Hematopoietic multipotent progenitor cell (in vitro differentiated cells): ENCODE measurements at places on chromosomes 4 and X. TPM values are rescaled to one million over a fixed set of nuclear protein-coding genes. Genes with fewer than 3 reads are reported as not detected.

Gene HSFX2
- not detected for total RNA-seq

Gene ADGRG4
- total RNA-seq: under 0.01 TPM

Gene RPA4
- 1.6 TPM for total RNA-seq

- no peak for DNase-seq
These were observed 244.2 kb downstream of the FSTL5 start for GRCh38 chr4:161919442-161920220.

DNA sequence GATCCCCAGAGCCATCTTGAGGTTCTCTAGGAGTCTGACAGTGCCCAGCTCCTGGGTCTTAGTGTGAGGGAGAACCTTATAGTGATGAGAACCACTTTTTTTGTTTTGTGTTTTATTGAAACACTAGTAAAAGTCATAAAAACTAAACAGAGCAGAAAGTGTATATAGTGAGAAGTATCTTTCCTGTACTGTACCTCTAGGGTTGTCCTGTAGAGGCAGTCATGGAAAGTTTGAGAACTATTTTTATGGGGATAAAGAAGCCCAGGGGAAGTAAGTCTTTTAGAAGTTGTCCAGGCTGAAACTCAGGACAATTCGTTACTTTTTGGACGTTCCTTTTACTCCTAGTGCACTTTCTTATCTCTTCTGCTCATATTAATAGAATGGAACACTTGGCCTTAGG lies 40.9 kb downstream of the ADH5 start:
- DNase-seq: no peak

GRCh38 chr4:76198411-76199237 lies 15.0 kb downstream of the SCARB2 start:
- DNase-seq: peak; percentile 88

DNA sequence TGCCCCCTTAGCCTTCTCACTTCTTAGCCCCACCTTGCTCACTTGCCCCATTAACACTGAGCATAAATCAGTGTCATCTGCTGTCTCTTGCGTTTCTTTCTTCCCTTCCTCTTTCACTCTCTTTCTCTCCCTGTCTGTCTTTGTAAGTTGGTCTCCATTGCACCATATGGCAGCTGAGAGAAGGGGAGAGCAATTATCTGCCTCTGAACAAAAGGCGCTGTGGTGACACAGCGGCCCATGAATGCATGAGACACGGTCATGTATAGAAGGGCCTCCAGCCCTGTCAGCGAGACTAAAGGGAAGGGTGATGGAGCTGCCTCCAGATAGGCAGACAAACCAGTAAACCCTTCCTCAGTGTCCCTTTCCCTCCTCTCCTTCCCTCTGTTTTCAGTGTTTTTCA lies 88.8 kb upstream of the PCDH18 start:
- no peak for DNase-seq

DNA sequence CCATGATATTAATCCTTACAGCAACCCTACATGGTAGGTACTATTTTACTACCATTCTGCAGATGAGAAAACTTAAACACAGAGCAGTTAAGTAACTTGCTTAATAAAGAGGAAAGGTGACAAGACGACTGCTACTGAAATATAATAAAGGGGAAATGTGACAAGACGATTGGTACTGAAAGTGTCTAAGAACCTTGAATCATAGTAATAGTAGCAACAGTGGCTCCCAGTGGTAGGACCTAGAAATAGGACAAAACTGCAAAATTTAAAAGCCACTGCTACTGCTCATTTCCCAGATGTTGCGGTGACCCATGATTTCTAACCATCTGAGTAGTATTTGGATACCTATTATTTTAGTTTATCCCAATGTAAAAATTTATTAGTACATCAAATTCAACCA lies 89.5 kb downstream of the TASL start:
- no peak for DNase-seq

GRCh38 chrX:23503835-23504539 lies 163.3 kb upstream of the PRDX4 start:
- no peak for DNase-seq

DNA sequence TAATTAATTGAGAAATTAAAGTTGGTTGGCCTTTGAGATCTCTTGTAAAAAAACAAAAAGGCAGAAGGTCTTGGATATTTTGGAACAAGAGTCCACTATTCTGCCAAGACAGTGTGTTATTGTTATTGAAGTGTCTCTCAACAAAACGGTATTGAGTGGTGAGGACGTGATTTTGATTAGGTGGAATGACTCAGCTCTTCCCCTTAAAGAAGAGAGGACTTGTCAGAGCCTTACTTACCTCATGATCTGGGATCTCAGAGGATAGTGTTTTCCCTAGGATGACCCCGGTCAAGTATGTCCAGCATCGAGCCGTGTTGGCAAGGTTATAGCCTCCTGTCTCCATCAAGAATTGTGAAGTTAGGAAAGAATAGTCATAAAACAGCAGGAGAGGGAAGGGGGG lies 110.9 kb downstream of the HDAC8 start:
- DNase-seq: no peak

GRCh38 chrX:105269386-105269785 lies 48.9 kb upstream of the TEX13A start:
- DNase-seq: no peak

GRCh38 chrX:40097504-40098263 lies at the start of gene BCOR:
Gene BCOR, minus strand, starts transcription at chrX:40097958. Its CDS starts 20,029 bp downstream, at chrX:40077929.
- DNase-seq: peak; percentile 63
